ENCODE measurements at places on chromosomes 11 and 22. TPM values are rescaled to one million over a fixed set of nuclear protein-coding genes. Genes with fewer than 3 reads are reported as not detected.

DNA sequence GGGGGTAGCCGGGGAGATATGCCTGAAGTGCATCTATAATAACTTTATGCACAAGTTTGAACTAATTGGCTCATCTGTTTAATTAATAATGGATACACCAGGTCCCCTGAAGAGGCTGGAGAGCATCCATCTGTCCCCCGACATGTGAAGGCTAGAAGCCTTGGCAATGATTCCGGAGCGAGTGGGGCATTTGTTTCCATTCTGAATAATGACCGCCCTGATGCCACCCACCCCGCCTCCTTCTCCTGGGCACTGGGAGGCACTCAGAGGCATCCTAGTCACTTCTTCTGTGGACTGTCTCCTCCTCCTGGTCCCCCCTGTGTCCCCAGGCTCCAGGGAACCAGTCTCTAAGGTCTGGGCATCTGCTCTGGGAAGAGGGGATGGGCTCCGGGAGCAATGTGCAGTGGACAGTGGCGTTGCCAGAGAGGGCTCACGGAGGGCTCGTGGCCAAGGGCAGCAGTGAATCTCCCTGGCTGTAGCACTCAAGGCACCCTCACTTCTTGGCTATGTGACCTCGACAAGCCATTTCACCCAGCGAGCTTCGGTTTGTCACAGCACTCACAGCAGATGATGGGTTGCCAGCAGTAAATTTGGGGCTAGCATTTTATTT is 64.7 kb downstream of the TSPAN18 start:
- no peak for DNase-seq

- DNase-seq, result no peak
These were observed 171.4 kb upstream of the FAT3 start for GRCh38 chr11:92053216-92053615.

Gene CDON
- total RNA-seq, result 3.8 TPM

Gene CHRM1
- total RNA-seq, result not detected

DNA sequence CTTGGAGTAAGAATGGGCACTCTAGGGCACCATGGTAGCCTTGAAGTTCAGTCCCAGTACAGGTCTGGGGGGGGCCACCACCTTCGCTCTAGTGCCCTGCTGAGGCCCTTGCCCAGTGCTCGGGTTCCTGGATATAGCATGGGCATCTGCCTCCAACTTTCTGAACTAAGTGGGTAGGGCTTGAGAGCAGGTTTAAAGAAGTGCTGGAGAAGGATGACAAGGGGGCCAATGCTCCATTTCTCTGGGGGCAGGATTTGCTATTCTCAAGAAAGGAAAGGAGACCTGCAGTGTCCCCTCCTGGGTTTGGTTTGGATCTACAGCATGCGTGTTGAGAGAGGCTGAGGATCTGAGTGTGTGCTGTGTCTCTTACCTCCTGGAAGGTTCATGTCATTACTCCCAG is 82.2 kb upstream of the SUSD2 start:
- DNase-seq, result no peak

Gene POU2AF2
- not detected for total RNA-seq

Gene PKP3
- 2.2 TPM for total RNA-seq

Gene MRGPRF
- 6.3 TPM for total RNA-seq

Data from IMR-90 (cell line).